IPS DF 6.9 (cell line): ENCODE measurements at places on chromosomes 5 and 9.

GRCh38 chr9:12739014-12739652 lies 35.7 kb upstream of the LURAP1L start:
- no peak for DNase-seq

- no peak for DNase-seq
Observed at GRCh38 chr9:109304347-109304746, 16.5 kb downstream of the EPB41L4B start.

- DNase-seq = no peak
Observed at GRCh38 chr5:103645816-103646215, 83.2 kb upstream of the NUDT12 start.

GRCh38 chr5:158414780-158415179 lies 555.8 kb upstream of the CLINT1 start:
- no peak for DNase-seq

DNA sequence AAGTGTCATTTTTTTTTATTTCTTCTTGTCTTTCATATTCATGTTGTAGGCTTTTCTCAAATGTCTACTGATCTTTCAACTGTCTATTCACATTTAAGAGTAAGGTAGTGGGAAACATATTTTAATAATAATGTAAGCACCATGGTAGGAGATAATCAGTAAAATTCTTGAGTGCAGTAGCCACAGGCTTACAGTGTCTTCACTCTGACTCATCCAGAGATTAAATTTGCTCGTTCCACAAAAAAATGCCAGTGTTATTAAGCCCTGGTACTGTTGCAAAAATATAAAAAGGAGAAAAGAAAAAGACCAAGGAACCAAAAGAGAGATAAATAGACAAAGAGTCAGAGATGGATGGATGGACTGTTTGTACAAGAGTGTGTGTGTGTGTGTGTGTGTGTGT lies 43.0 kb downstream of the PARP8 start:
- no peak for DNase-seq

DNA sequence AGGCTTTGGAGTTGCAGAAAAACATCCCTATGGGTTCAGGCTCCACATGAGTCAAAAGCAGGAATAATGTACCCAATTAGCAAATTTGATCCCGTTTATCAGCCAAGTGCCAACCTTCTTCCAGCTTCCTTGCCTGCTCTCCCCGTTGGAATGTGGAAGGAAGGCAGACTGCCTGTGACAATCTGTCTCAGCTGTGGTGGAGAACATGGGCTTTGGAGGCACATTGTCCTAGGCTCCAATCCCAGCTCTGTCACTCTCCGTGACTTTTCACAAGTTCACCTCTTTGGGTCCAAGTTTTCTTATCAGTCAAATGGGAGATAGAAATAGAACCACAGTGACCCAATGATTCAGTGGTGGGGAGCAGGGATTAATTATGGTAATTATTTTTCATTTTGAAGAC lies 113.9 kb downstream of the ARHGAP26 start:
- no peak for DNase-seq

DNA sequence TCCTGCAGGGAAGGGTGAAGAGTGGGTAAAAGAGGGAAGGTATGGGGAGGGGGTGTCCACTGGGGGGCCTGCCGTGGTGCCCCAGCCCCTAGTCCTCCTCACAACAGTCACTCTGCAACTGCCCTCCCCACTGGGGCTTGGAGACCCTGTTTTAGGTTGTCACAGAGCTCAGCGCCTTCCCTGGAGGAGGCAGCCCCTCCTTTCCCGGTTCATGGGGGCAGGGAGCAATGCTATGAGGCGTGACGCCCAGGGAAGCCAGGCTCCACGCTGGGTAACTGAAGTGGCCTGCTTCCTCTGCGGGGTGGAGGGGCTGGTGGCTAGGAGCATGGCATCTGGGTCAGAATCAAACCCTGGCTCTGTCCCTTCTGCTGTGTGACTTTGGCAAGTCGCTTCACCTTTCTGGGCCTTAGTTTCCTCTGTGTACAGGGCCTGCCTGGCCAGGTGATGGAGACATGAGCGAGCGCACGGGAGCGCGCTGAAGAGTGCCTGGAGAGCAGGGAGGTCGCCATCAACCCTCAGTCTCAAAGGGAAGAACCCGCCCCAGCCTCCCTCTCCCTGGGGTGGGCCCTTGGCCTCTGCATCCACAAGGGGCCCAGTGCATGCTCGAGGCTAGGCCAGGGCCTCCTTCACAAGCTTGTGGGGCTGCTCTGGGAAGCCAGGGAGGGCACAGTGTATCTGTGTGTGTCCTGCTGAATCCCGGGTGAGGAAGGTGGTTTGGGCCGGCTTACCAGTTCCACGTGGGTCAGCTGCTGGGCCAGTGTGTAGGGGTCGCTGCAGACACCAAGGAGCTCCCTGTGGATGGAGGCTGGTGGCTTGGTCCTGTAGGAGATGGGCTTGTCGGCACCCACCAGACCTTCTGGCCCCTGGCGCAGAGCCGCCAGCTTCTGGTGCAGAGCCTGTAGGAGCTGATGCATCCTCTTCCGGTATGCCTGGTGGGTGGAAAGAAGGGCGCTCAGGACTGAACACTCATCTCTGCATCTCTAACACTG lies 56.4 kb upstream of the RNF130 start:
- DNase-seq = no peak

DNA sequence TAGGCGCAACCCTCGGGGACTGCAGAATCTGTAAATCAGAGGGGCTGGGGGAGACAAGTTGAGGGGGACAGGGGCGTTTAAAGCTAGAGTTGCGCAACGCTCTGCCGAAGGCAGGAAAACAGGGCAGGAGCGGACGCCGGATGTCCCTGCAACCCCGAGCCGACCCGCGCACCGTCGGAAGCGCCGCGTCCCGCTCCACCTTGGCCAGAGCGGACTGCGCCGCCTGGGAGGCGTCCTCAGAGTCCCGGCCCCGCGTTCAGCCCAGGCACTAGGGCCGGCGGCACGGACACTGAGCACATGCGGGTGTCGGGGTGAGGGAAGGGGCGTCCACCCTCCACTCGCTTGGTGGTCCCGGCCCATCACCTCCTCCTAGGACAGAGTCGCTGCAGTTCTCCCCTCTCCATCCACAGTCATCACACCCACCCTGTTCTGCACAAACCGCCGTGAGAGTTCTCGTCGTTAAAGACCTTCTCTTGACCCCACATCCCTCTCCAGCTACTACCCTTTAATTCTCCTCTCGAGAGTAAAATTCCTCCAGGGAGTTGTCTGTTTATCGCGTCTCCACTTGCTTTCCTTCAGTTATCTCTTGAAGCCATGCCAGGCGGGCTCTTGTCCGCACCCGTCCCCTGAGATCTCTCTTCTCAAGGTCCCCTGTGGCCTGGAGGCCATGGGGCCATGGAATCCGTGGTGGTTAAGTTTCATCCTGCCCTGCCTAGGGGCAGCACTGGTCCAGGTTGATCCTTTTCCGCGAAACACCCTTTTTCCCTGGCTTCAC lies 796 bp upstream of the PDLIM7 start:
- no peak for DNase-seq

DNA sequence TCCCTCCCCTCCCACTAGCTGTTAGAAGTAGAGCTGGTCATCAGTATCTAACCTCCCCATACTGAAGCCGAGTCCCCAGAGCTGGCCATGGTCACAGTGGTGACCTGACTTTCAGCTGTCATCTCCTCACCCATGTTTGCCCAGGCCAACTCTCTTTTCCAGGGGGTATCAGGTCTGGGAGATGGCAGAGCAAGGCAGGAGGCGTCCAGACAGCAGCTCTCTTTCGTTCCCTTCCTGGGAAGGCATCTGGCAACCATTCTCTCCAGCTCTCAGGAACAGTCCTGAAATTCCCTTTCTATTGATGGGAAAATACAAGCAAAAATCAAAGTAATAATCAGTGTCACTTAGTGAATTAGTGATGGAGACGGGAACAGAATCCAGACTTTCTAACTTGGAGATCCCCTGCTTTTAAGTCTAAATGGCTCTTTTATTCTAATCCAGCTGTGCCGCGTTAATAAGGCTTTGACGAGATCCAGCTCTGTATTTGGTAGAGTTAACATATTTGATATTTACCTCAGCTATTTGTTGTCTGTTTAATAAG lies 21.3 kb upstream of the AOPEP start:
- DNase-seq = no peak
